ENCODE measurements at places on chromosomes 7 and 10. TPM values are rescaled to one million over a fixed set of nuclear protein-coding genes. Genes with fewer than 3 reads are reported as not detected.

DNA sequence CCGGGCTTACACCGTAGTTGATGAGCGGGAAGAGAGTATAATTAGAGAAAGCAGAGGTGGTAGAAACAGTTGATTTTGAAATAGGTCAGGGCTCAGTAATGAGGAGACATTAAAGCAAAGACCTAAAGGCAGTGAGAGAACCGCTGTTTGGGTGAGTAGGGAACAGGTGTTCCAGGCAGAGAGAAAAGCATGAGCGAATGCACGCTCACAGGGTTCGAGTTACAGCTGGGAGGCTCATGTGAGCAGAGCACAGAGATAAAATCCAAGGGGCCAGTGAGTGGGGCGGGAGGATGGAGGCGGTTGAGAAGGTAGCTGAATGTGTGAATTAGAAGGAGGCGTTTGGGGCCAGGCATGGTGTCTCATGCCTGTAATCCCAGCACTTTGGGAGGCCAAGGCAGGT lies 39.9 kb downstream of the APBB1IP start:
- no peak for DNase-seq

DNA sequence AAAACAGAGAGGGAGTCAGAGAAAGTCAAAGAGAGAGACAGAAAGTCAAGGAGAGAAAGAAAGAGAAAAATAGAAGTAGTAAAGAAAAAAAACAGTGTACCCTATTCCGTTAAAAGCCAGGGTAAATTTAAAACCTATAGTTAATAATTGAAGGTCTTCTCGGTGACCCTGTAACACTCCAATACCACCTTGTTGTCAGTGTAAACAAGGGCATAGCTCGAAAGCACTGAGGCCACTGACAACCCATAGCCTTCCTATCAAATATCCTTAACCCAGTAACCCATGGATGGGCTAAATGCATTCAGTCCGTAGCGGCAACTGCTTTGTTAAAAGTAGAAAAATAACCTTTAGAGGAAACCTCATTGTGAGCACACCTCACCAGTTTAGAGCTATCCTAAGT lies 100.4 kb downstream of the ZNF467 start:
- DNase-seq = no peak

GRCh38 chr7:3067606-3068380 lies 24.1 kb upstream of the CARD11 start:
- no peak for DNase-seq

GRCh38 chr7:28258240-28258639 lies 77.6 kb upstream of the JAZF1 start:
- no peak for DNase-seq

GRCh38 chr10:105148921-105149320 lies 507.8 kb downstream of the SORCS3 start:
- DNase-seq = no peak

- DNase-seq = no peak
Measured at GRCh38 chr7:57305192-57305748, 144.7 kb upstream of the ZNF716 start.

GRCh38 chr7:4713183-4713784 lies 31.2 kb downstream of the FOXK1 start:
- peak; percentile 28 for DNase-seq

DNA sequence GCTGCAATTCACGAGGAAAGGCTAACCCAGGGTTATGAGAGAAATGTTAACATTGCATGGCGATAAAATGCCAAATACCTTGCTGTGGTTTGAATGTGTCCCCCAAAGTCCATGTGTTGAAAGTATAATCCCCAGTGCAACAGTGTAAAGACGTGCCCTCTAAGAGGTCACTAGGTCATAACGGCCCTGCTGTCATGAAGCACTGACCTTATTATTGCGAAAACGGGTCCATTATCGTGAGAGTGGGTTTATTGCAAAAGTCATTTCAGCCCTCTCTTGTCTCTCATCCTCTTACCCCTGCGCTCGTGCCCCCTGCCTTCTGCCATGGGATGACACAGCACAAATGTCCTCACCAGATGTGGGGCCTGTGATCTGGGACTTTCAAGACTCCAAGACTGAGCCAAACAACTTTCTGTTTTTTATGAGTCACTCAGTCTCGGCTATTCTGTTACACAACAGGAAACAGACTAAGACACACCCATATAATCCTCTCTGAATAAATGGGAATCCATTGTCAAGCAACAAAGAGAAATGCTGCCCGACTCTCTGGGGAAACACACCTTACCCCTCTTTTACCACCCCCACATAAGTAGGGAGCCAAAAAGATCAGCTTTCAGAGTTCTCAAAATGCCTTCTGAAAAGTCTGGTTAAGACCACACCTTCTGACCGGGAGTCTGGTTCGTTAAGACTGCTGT lies 73.1 kb upstream of the UCN3 start:
- DNase-seq = peak; percentile 8

DNA sequence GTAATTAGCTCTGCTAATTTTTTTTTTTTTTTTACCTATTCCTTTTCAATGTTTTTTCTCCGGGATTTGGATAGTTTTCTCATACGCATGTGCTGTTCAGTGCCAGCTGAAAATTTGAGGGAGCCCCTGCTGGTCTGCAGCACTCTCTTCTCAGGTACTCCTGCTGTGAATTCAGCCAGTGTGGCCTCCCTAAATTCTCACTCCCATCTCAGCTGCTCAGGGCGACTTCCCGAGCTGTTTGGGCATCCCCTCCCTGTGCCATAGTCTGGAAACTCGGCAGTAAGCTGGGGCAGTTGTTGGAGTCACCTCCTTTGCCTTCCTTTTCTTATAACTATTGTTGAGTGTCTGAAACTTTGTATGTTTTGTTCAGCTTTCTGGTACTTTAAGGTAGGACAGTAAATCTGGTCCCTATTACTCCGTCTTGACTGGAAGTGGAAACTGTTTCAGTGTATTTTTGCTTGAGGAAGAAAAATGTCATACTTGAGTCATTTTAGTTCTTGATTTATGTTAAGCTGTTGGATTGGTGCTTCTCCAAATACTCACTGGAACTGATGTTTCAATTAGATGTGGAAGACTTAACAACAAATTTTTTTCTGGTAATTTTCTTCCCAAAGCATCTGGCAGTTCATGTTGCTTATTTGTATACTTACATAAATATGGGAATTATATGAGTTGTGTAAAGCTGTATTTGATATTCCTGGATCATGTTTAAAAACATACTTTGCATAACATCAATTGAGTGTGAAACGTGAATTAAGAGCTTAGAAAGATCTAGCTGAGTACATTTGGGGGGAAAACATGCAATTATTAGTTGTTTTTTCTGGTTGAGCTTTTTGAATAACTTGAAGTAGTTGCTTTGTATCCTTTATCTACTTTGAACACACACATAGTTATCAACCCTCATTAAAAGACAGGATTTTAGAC lies 33.7 kb downstream of the MINPP1 start:
- DNase-seq = no peak

GRCh38 chr7:140059273-140060242 lies 3.2 kb downstream of the PARP12 start:
- DNase-seq = peak; percentile 77

DNA sequence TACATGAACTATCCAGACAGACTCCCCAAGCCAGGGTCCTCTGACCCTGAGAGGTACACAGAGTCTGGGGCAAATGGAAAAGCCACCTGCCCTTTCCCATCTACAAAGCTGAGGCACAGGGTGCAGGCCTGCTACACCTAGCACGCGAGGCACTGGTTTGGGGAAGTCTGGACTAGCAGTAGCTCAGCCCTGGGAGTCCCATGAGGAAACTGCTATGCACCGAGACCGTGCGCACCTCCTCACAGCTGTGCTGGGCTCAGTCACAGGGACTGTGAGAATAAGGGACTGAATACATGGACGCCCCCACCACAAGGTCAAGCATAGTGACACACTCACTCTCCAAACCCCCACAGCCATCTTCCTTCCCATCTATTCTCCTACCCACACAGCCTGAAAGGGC lies 8.2 kb downstream of the MAT1A start:
- DNase-seq = no peak

- DNase-seq = no peak
Measured at GRCh38 chr7:130096243-130096827, 26.0 kb downstream of the KLHDC10 start.

DNA sequence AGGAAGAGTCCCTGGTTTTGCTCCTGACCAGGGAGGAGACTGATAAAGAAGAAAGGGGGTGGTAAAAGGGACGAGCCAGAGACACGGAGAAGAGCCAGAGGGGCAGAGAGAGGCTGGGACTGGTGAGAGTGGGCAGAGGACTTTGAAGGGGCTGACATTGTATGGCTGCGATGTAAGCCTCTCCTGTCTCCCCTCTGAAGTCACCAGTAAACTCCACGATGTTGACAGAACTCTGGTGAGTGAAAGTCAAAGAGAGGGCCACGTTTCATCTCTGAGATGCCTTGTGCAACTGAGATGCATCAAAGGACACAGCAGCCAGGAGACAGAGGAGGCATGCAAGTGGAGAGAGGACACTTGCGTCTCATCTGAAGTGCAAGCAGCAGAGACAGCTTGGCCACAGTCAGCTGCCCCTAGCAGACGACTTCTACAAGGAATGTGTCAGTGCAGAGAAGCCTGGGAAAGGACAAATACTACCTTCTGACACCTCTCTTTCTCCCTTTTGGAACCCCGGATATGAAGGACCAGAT lies 54.3 kb downstream of the SMKR1 start:
- DNase-seq = no peak

- DNase-seq = no peak
Measured at GRCh38 chr10:28690545-28690944, 13.2 kb downstream of the BAMBI start.

DNA sequence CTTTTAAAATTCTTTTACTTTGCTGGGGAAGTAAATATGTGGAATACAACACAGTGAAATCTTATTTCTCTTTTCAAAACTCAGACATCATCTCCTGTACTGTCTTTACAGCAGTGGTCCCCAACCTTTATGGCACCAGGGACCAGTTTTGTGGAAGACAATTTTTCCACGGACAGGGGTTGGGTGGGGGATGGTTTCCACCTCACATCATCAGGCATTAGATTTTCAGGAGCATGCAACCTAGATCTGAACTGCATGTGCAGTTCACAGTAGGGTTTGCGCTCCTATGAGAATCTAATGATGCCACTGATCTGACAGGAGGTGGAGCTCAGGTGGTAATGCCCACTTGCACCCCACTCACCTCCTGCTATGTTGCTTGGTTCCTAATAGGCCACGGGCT lies 12.2 kb downstream of the TMEM60 start:
- DNase-seq = no peak

DNA sequence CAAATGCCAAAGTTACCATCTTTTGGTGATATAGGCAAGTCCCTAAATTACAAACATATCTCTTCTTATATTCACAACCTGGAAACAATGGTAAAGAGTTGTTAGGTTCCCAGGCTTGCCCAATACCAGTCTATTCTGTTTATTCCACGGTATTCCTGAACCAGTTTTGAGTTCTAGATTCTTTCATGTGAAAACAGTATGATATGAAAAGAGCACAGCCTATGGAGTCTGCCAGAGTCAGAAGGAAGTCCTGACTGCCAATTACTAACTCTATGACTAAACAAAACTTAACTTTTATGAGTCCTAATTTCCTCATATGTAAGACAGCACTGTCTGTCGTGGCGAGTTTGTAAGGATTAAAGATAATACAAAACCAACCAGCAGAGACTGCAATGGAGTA lies 5.6 kb downstream of the ABI1 start:
- DNase-seq = no peak

GRCh38 chr7:11833431-11833830 lies 1.4 kb upstream of the THSD7A start:
- no peak for DNase-seq

GRCh38 chr10:93819520-93819919 lies 61.8 kb downstream of the LGI1 start:
- no peak for DNase-seq

DNA sequence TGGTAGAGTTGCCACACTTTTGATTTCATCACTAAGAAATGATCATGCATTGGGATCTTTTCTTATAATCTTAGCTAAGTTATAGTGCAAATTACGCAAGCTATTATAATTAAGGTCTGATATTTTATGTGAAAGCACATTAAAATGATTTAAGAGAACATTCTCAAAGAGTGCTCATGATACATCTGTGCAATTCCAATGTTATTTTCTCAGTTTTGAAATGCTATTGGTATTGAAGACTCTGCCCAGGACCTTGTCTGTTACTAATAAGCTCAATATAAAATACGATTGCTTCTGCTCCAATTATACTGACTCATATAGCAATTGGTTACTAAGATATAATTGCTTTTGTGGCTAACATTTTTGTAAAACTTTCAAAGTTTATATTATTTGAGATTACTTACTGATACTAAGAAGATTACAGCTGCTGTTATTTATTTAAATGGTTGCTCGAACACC lies 180.9 kb downstream of the ADAM12 start:
- DNase-seq = no peak

DNA sequence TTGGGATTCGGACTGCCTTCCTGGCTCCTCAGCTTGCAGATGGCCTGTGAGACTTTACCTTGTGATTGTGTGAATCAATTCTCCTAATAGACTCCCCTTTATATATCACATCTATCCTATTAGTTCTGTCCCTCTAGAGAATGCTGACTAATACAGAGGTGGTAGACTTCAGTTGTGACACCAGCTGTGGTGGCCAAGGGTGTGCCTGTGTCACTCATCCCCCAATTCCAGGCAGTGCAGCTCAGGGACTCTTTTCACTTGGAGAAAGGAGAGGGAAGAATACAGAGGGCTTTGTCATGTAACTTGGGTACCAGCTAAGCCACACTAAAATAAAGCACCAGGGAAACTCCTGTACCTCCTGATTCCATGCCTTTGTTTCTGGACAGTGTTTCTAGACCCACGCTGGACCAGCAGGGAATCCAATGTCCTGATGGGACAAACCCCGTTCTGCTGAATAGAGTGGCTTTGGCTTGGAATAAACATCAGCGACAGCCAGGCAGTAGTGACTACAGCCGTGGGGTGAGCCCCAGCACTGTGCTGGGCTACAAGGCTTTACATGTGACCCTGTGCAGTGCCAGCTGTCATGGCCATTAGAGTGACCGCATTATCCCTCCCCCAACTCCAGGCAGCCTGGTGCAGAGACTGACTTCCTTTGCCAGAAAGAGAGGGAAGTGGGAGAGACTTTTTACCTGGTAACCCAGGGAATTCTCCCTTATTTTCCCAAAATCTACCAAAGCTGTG lies 233.6 kb downstream of the ANK3 start:
- no peak for DNase-seq

TBX20 gene
- not detected for polyA plus RNA-seq

NPSR1 gene
- polyA plus RNA-seq = 0.17 TPM

IFIT2 gene
- 7.7 TPM for polyA plus RNA-seq

TMEM270 gene
- not detected for polyA plus RNA-seq

ZNF33B gene
- 16.2 TPM for polyA plus RNA-seq

ZPBP gene
- 0.14 TPM for polyA plus RNA-seq

COBL gene
- polyA plus RNA-seq = 86.6 TPM

GIMAP4 gene
- polyA plus RNA-seq = 21.7 TPM

CNTNAP2 gene
- polyA plus RNA-seq = 6.3 TPM

STEAP2 gene
- 2.7 TPM for polyA plus RNA-seq

OR6B1 gene
- polyA plus RNA-seq = not detected

ELMO1 gene
- polyA plus RNA-seq = 28.9 TPM

GPC2 gene
- 8.5 TPM for polyA plus RNA-seq

Data from muscle of back (tissue), 13 donors.